ENCODE measurements at places on chromosomes 1 and 21.

GRCh38 chr1:21313203-21313885 is 23.1 kb upstream of the ECE1 start:
- H3K27me3 ChIP-seq = no peaks in the 10 kb centered on the region
- H3K4me1 ChIP-seq = peaks cover 63% of the 10 kb centered on the region
- no peak for DNase-seq
- peak overlapping the region; percentile 49 for H3K27ac ChIP-seq

- no peak overlapping the region for H3K4me3 ChIP-seq
- DNase-seq = peak; percentile 85
- peak overlapping the region; percentile 88 for H3K27ac ChIP-seq
- H3K4me1 ChIP-seq = peaks cover 55% of the 10 kb centered on the region
- H3K36me3 ChIP-seq = peaks cover 67% of the 10 kb centered on the region
Observed at GRCh38 chr1:153749408-153750005, 21.7 kb downstream of the INTS3 start.

GRCh38 chr1:14778898-14779865 is 180.7 kb downstream of the KAZN start:
- H3K27ac ChIP-seq = peak overlapping the region; percentile 69
- H3K27me3 ChIP-seq = no peaks in the 10 kb centered on the region
- H3K36me3 ChIP-seq = no peaks in the 10 kb centered on the region

- H3K27me3 ChIP-seq = no peaks in the 10 kb centered on the region
- no peak for DNase-seq
- peaks cover 8% of the 10 kb centered on the region for H3K36me3 ChIP-seq
- H3K4me1 ChIP-seq = peaks cover 66% of the 10 kb centered on the region
Observed at GRCh38 chr1:119714583-119714982, 2.8 kb downstream of the PHGDH start.

GRCh38 chr1:106921186-106921585 is 135.3 kb upstream of the PRMT6 start:
- H3K4me3 ChIP-seq = no peak overlapping the region
- no peaks in the 10 kb centered on the region for H3K36me3 ChIP-seq
- H3K4me1 ChIP-seq = peaks cover 7% of the 10 kb centered on the region
- H3K27me3 ChIP-seq = no peaks in the 10 kb centered on the region

DNA sequence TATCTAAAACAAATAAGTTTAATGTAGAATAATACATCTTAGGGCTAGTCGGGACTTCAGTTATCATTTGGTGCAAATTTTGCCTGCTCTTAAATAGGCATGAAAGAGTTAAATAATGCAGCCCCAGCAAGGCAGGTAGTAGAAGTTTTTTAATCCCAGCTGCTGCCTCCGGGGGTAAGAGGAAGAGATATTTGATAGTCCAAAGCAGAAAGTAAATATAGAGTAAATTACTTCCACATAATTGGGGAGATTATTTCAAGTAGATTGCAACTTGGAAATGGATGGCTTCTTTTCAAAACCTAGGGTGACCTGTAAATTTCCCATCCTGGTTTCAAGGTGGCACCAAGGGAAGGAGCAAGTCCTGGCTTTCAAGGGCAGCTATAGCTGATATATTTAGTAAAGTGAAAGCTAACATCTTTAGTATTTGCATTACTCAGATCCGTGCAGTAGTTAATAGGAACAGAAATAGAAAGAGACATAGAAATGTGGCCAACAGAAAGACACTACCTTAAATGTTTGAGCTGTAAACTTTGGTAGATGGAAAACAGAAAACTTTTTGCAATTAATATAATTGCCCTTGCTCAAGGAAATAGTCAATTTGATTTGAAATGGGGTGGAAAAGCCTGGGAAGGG is 109.1 kb downstream of the LMO4 start:
- no peaks in the 10 kb centered on the region for H3K27me3 ChIP-seq
- no peak for DNase-seq
- peaks cover 48% of the 10 kb centered on the region for H3K4me1 ChIP-seq
- peaks cover 2% of the 10 kb centered on the region for H3K36me3 ChIP-seq
- no peak overlapping the region for H3K27ac ChIP-seq

DNA sequence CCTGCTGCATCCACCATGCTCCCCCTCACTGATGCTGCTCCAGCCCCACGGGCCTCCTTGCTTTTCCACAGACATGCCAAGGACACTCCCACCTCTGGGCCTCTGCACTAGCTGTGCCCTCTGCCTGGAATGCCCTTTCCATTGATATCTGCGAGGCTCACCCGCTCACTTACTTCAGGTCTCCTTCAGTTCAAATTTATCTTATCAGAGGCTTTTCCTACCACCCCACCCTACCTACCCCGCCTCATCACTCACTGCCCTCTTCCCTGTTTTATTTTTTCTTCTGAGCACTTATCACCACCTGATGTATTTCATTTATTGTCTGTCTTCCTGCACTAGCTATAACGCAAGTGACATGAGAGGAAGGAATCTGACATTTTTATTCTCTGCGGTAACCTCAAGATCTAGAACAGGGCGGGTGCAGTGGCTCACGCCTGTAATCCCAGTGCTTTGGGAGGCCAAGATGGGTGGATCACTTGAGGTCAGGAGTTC is 7.0 kb downstream of the HSPG2 start:
- no peak for DNase-seq
- H3K4me3 ChIP-seq = no peak overlapping the region
- H3K36me3 ChIP-seq = peaks cover 6% of the 10 kb centered on the region
- no peaks in the 10 kb centered on the region for H3K27me3 ChIP-seq
- H3K27ac ChIP-seq = peak overlapping the region; percentile 83
